Stimulated activated CD4-positive, alpha-beta T cell treated with anti-CD3 and anti-CD28 coated beads, TNF-alpha, amount 100 ng/mL, for 48 hours (primary cell): ENCODE measurements at places on chromosomes 1 and 21.
A peak's percentile ranks its signal among the peaks of the same experiment; 100 is the strongest.

DNA sequence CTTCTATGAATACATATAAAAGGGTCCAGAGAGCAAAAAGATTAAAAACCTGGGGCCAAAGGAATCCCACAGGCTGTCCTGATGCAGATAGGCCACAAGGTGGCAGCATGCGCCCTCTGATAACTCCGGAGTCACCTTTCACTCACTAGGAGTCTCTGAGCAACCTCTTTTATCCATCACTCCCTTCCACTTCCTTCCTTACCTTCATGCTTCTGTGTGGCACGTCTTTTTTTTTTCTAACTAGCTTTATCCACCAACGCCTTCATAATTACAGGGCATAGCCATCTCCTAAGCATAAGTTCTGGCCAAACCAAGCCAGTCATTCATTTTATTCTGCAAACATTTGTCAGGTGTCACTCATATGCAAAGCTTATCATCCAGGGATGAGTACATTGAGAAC, 3.9 kb upstream of the PGLYRP4 start:
- DNase-seq = peak; percentile 42

GRCh38 chr1:164875518-164875917, 316.5 kb downstream of the PBX1 start:
- DNase-seq = no peak

DNA sequence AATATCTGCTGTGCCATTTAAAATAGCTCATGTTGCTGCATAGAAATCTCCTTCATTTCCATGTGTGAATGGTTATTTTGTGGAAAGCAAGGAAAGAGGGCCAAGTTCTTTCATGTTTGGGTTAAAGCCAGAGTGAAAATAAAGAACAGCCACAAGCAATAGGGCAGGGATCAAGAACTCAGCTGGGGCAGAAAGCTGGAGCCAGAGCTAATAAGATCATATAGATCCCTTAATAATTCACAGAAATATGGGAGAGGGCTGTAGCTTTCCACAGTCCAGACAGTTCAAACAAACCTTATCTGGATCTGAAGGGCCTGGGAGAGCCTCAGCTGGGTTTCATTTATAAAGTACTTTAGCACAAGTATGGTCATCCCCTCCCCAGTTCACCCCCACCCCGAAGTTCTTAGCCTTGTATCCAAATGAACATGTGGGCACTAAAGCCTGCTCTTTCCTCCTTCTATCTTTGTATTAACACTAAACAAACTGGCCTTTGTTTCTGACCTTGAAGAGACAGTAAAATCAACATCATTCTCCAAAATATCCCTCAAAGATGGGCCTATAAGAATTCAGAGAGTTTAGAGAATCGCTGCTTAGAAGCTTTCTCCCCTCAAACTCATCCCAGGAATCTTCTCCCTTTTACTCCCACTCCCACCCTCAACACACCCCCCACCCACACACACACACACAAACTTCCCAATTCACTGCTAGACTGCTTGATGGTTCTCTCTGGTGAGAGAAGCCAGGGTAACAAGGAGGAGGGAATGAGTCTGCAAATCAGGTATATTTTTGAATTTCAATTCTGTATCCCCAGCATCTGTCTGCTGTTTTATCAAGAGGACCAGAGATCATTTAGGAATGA, 41.7 kb downstream of the UTP25 start:
- DNase-seq = no peak

GRCh38 chr1:90550626-90551406, 166.3 kb downstream of the BARHL2 start:
- no peak for DNase-seq

GRCh38 chr1:234546890-234547788, 62.8 kb downstream of the IRF2BP2 start:
- DNase-seq = no peak

GRCh38 chr1:22540337-22540736, 23.0 kb upstream of the EPHA8 start:
- no peak for DNase-seq

- DNase-seq = no peak
Measured at GRCh38 chr21:28669971-28670653, 322.6 kb downstream of the LTN1 start.

- no peak for DNase-seq
Measured at GRCh38 chr1:224660074-224660473, 44.0 kb downstream of the CNIH3 start.

DNA sequence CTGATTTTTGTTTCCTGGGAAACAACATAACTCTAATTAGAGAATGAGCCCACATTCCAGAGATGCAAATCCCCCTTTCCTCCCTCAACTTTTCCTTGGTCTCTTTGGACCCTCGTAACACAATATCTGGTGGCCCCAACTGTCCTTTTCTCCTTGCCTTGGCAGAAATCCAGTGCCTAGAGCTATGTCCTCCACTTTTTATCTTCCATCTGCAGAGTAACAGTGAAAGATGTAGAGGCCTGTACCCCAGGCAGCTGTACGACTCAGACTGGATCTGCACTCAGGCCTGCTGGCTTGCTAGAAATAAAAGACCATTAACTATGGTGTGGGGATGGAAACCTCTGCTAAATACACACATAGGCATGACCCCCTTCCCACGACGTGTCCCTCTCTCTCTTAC, 72.0 kb downstream of the WARS2 start:
- no peak for DNase-seq

DNA sequence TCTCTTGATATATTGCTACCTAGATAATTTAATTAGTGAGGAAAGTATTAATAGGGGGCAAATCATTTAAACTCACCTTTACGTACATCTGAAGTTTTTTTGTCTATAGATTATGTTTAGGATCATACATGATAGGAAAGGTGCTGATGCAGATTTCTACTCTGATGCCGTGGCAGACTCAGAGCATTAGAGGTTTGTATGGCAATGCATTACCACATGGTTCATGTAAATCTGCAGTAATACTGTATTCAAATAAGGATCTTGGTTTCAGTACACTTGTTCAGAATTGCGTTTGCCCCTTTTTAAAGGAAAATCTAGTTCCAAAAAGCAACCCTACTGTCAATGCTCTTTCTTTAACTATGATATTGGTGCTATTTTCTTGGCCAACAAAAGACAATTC, 288.3 kb downstream of the PTPRC start:
- no peak for DNase-seq

- no peak for DNase-seq
Measured at GRCh38 chr1:71080230-71080738, 551 bp downstream of the ZRANB2 start.

DNA sequence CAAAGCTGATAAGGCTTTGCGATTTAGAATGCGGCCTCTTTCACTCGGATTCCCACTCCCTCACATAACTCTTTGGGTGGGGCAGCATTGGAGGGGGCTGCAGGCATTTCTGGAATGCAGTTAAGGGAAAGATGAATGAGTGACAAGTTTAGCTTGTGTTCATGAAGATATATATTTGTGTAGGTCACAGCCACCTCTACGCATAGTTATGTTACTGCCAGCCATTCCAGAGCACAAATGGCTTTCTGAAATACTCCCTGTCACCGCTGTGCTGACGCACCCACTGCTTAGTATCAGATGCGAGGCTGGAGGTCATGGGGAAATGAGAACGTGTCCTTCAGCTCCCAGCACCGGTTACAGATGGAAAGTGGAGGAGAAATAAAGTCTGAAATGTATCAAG, 54.1 kb upstream of the ATP1A1 start:
- no peak for DNase-seq

GRCh38 chr1:65470766-65471165, 50.3 kb downstream of the LEPR start:
- DNase-seq = no peak

GRCh38 chr21:38775733-38776132, 30.0 kb upstream of the ETS2 start:
- DNase-seq = no peak

GRCh38 chr1:38559446-38560165, 300.0 kb downstream of the RRAGC start:
- peak; percentile 60 for DNase-seq

DNA sequence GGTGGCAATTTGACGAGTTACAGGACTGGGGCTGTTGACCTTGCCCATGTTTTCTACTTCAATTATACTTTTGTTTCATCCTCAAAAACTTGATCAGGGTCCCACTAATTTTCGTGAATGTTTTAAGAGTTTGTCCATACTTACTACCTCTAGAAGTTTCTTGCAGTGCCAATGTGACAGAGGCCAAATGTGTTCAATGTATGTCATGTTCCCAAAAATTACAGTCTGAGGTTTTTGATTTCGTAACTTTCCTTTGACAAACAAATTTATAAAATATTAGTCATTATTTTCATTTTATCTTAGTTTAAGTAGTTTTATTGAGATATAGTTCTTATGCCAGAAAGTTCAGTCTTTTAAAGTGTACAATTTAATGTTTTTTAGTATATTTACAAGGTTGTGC, 15.3 kb downstream of the VPS13D start:
- no peak for DNase-seq

- DNase-seq = no peak
Measured at GRCh38 chr1:112436384-112437156, 40.6 kb downstream of the CTTNBP2NL start.

DNA sequence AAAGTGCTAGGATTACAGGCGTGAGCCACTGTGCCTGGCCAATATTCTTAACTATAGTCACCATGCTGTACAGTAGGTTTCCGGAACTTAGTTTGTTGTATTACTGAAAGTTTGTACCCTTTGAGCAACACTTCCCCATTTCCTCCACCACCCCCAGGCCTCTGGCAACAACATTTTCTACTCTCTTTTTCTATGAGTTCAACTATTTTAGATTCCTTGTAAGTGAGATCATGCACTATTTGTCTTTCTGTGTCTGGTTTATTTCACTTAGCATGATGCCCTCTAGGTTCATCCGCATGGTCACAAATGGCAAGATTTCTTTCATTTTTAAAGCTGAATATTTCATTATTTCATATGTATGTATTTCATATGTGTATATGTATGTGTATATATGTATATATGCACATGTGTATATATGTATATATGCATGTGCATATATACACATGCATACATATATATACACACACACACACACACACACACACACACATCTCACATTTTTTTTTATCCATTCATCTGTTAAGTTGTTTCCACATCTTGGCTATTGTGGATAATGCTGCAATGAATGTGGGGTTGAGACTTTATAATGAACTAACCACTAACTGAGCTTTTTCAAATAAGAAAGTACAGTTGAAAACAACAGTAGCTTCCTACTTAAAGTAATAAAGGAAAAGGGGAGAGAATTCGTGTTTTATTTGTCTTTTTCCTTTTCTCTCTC, 256.8 kb upstream of the C1orf105 start:
- no peak for DNase-seq

DNA sequence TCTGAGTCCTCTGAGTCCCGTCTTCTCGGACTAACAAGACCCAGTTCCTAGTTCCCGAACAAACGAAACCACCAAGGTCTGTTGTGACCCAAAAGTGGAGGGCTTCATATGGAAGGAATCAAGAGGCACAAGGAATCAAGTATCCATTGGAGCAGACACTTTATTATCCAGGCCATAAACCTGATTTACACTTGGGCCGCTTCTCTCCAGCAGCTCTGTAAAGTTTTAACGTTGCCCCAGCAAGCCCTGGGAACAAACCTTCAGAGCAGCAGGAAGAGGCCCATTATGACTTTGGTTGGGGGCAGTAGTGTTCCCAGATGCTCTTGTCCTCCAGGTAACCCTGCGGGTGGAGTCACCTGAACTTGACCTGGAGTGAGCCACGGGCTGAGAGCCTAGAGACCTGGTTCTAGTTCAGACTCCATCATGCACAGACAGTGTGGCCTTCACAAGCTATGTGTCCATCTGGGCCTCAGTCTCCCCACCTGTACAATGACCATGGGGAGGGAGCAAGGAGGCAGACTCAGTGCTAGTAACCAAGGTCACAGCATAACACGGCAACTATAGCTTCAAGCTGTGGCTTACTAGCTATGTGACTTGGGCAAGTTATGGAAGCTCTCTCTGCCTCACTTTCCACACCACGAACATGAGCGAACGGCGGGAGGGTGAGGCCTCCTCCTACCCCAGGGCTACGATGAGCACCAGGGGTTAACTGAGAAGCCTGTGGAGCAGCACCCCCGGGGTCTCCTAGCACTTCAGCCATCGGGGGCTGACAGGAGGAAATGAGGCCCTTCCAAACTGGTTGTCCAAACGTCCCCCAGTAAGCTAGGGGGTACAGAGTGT, 95.7 kb downstream of the GLIS1 start:
- no peak for DNase-seq

DNA sequence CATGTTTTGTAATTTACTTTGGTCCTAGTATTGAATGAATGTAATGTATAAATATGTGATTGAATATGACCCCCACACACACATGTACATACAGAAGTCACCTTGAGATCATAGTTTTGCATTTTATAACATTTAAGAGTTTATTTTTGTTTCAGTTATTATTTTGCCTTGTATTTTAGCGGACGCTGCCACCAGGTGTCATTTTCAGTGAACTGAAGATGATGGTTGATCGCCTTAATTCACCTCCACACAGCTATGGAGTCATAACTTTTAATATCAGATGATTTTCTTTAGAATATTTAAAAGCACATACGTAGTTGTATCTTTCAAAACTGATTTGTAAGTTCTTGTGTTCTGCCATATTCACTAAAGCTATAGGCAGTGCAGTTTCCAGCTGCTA, 130.4 kb downstream of the DYRK1A start:
- no peak for DNase-seq

GRCh38 chr1:115946116-115946515, 30.2 kb upstream of the SLC22A15 start:
- DNase-seq = no peak

GRCh38 chr1:62908168-62908695, 124.3 kb downstream of the ATG4C start:
- DNase-seq = no peak

DNA sequence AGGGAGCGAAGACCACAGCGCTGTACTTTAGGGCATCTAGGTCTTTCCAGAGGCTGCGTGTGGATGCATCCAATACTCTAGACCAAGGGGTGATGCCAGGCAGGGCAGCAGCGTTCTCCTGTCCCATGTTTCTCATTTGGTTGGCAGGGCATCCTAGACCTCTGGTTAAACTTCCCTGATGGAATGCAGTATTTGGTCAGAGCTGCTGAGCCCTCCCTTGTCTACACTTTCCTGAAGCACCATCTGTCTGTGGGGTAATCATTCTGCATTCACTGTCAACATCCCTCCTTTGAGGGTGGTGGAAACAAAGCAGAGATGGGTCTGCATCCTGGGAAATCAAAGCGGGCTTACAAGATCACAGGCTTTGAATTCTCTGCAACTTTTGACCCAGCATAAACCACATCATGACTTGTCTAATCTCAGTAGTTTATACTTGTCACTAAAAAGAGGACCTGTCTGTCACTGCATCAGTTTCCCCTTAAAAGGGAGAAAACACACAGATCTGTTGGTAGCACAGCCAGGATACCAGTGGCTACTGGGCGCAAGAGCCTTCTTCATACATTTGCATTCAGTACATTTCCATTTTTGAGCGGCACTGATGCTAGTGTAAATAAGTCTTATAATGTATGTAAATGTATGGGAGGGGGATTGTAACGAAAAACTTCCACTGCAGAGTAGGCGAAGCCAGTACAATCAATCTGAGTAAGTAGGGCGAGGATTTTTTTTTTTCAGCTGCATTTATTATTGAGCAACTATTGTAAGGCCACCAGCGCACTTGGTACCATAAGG, 106.3 kb downstream of the GALNT2 start:
- DNase-seq = no peak

DNA sequence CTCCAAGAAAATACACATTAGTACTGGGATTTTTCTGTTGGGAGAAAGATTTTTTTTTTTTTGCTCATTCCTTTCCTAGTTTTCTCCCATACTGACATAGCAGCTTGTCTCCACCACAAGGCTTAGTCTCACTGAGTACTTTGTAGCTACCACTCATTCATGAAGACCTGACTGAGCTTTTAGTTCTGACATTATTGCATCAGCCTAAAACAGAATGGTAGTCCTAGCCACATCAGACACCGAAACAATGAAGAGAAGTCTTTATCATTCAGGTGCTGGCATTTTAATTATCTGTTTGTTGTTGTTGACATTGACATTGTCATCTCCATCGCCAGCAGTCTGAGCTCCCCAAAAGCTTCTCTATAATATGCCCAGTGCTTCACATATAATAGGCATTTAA, 21.1 kb upstream of the C1orf21 start:
- no peak for DNase-seq
